ENCODE measurements at places on chromosomes 1 and 21. TPM values are rescaled to one million over a fixed set of nuclear protein-coding genes. Genes with fewer than 3 reads are reported as not detected.

The PGM1 gene
- polyA plus RNA-seq = 29.2 TPM

The VCAM1 gene
- 0.71 TPM for polyA plus RNA-seq

The DIRAS3 gene
- polyA plus RNA-seq = not detected

The RIPPLY3 gene
- not detected for polyA plus RNA-seq

The LRRN2 gene
- polyA plus RNA-seq = 11.7 TPM

The HCN3 gene
- polyA plus RNA-seq = 4.9 TPM

The ATP1A2 gene
- 60.5 TPM for polyA plus RNA-seq

The NPHS2 gene
- polyA plus RNA-seq = not detected

The FAM72A gene
- polyA plus RNA-seq = 3.9 TPM

The PLD5 gene
- polyA plus RNA-seq = 10.0 TPM

The OR2T33 gene
- not detected for polyA plus RNA-seq

The IFNGR2 gene
- 29.4 TPM for polyA plus RNA-seq

The PRAMEF20 gene
- not detected for polyA plus RNA-seq

The CHRM3 gene
- 9.5 TPM for polyA plus RNA-seq

The LCE2C gene
- polyA plus RNA-seq = not detected

The DTL gene
- not detected for polyA plus RNA-seq

The USP48 gene
- 21.5 TPM for polyA plus RNA-seq

The NHLH1 gene
- 1.7 TPM for polyA plus RNA-seq

The TEDDM1 gene
- polyA plus RNA-seq = not detected

The MRAP gene
- 1.9 TPM for polyA plus RNA-seq

The C1orf94 gene
- not detected for polyA plus RNA-seq

The CTSS gene
- 1.7 TPM for polyA plus RNA-seq

The GNPAT gene
- polyA plus RNA-seq = 19.7 TPM

The HIVEP3 gene
- polyA plus RNA-seq = 4.7 TPM

The KIAA0040 gene
- not detected for polyA plus RNA-seq

The SHC1 gene
- 2.0 TPM for polyA plus RNA-seq

The DNAH14 gene
- polyA plus RNA-seq = not detected

The S100A12 gene
- not detected for polyA plus RNA-seq

The PLEKHG5 gene
- 1.8 TPM for polyA plus RNA-seq

The KRTAP21-2 gene
- not detected for polyA plus RNA-seq

The OR2G6 gene
- polyA plus RNA-seq = not detected

The MRPL20 gene
- 299 TPM for polyA plus RNA-seq

The ZNF648 gene
- 0.17 TPM for polyA plus RNA-seq

The FAM72D gene
- 0.88 TPM for polyA plus RNA-seq

The SPRR1A gene
- not detected for polyA plus RNA-seq

The KCTD3 gene
- 26.0 TPM for polyA plus RNA-seq

The LCE1D gene
- not detected for polyA plus RNA-seq

The CTTNBP2NL gene
- polyA plus RNA-seq = 20.9 TPM

The SLC6A9 gene
- polyA plus RNA-seq = 1.5 TPM

The TACSTD2 gene
- polyA plus RNA-seq = not detected

The PCP4L1 gene
- polyA plus RNA-seq = 7.5 TPM

The FBXO44 gene
- 11.0 TPM for polyA plus RNA-seq

The TFF3 gene
- not detected for polyA plus RNA-seq

The THEM5 gene
- 0.42 TPM for polyA plus RNA-seq

The DNM3 gene
- polyA plus RNA-seq = 210 TPM

The FCAMR gene
- not detected for polyA plus RNA-seq

The SYPL2 gene
- not detected for polyA plus RNA-seq

The NCAM2 gene
- polyA plus RNA-seq = 112 TPM

The PRKAA2 gene
- polyA plus RNA-seq = 12.6 TPM

The JUN gene
- 0.90 TPM for polyA plus RNA-seq

The TSPEAR gene
- polyA plus RNA-seq = not detected

The FMO2 gene
- 0.34 TPM for polyA plus RNA-seq

The ITLN2 gene
- polyA plus RNA-seq = not detected

The CYP4A11 gene
- not detected for polyA plus RNA-seq

The LGR6 gene
- 4.0 TPM for polyA plus RNA-seq

The BCAR3 gene
- 1.6 TPM for polyA plus RNA-seq

The RNU1-2 gene
- polyA plus RNA-seq = not detected

The PTPN7 gene
- polyA plus RNA-seq = not detected

The CFHR5 gene
- polyA plus RNA-seq = not detected

All from Purkinje cell (primary cell).